ENCODE measurements at places on chromosomes 5 and 9.

DNA sequence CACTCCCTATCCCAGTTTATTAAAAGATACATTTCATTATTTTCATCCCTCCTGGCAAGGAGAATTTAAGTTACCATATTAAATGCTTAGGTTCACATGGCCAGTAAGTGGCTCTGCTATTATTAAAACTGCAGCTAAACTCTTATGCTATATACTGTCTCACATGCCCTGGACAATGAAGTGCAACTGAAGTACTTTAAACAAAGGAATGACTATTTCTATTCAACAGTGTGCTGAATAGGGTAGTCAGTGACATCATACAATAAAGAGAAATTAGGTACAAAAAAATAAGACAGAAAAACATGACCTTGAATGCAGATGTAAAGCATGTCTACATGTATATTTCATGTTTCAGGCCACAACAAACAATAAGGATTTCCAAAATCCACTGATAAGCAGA lies 282.6 kb upstream of the SMC2 start:
- no peak for DNase-seq

- no peak for DNase-seq
Measured at GRCh38 chr5:87899208-87899661, 369.4 kb downstream of the TMEM161B start.

GRCh38 chr9:4936277-4936676 lies 48.8 kb upstream of the JAK2 start:
- DNase-seq, result no peak

GRCh38 chr9:115653171-115653606 lies 500.4 kb upstream of the PAPPA start:
- no peak for DNase-seq

DNA sequence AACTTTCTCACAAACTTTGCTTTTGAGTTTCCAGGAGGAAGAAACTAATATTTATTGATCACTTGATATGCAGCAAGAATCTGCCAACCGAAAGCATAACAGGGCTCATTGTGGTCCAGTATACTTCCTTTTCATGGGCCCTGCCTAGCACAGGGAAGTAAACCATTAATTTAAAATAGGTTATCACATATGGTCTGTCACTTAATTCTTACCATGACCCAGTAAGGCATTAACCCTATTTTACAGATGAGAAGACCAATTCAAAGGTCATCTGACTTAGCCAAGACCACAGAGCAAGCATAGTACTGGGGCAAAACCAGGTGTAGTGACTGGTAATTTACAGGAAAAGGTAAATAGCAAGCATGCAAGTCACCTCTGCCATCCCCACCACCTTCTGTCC lies 336.9 kb upstream of the DMAC1 start:
- no peak for DNase-seq

DNA sequence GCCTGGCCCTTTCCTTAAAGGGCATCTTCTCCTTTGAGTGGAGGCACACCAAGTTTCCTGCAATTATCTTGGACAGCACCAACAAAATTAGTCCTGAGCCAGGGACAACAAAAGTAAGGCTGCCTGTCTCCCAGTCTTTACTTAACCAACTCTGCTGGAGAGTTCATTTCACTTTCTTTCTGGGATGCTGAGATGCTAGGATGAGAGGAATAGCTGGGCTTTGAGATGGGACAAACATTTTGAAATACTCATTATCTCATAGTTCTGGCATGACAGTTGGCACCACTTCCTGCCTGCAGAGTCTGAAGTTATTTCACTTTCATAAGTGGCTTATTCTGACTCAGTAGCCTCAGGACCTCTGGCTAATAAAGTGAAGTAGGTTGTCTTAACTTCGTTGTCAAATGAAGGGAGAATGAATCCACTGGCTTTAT lies 157.0 kb downstream of the C9orf152 start:
- DNase-seq, result no peak

GRCh38 chr9:127503947-127504886 lies 52.9 kb downstream of the LRSAM1 start:
- peak; percentile 17 for DNase-seq

DNA sequence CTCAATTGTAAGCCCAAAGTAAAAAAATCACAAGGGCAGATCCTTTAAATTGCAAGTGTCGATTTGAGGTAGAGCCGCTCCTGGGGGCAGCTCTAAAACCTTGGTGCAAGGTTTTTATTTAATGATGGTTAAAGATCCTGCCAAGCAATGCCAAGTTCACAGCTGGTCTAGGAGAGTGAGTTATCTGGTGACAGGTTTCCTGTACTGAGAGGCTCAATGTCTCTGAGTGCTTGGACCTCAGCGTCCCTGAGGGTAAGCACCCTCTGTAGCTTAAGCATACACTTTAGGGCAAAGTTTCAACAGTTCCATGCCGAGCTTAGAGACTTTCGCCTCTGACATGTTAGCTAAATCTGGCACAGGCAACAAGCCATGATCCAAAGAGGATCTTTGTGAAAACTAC lies 119.8 kb upstream of the EGFLAM start:
- no peak for DNase-seq

DNA sequence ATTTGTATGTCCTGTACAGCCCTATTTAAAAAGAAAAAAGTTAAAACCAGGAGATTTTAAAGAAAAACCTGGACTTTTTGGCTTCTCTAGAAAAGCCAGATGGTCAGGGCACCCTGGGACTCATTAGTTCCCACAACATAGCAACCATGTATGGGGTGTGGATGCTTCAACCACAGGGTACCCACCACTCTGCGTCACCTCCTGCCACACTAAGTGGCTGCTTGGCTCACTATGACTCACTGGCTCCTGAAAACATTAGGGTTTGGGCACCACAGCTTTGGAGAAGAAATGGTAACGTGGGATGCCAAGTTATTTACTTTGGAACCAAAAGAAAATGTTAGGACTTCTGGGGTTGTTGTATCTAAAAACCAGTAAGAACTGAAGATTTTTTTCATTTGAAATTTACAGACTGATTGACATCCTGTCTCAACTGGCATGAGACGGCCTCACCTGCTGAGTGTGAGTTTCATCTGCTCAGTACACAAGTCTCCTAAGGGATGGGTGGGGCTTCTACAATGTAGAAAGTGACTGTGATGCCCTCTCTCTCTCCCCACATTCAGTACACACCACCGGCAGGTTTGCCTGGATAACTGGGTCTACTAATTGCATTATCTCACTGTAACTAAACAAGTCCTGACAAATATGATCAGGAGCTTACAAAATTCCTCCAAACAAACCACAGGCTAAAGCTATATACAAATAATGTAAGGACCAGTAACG lies 103.9 kb downstream of the ESM1 start:
- DNase-seq, result no peak

- no peak for DNase-seq
Measured at GRCh38 chr9:91378695-91379127, 17.0 kb upstream of the AUH start.

DNA sequence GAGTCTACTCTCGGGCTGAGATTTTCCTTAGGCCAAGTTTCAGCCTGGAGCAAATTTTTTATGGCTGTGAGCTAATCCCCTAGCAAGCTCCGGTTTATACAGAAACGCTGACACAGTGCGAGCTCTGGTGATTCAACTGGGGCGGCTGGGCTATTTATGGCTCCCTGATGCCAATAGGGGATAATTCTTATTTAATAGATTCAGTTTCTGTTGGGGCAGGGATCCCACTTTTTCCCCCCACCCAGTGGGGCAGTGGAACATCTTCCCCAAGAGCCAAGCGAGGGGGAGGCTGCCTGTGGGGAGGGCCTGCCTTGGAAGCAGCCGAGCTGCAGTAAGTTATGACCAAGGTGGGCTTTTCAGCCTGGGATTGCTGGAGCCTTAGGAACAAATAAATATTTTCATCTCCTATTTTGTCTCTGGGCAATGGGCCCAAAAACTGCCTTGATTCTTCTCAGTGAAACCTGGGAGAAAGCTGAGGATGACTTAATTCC lies 129.1 kb downstream of the MACROH2A1 start:
- DNase-seq, result no peak

DNA sequence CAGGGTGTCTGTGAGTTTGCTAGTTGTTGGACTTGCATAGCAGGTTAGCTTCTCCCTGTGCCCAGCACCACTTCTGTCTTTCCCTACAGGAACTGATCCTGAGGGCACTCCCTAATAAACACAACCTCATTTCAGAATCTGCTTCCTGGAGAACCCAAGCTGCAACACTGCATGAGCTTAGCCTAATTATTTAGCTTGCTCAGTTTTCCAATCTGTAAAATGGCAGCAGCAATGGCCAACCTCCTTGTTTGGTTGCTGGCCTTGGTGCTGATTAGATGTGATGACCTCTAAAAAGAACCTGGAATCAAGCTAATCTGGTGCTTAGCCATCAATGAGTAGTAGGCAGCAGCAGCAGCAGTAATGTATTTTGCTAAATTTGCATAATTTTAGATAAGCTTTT lies 133.9 kb downstream of the ADCY2 start:
- DNase-seq, result no peak

GRCh38 chr9:117662651-117663050 lies 41.6 kb upstream of the TLR4 start:
- no peak for DNase-seq

DNA sequence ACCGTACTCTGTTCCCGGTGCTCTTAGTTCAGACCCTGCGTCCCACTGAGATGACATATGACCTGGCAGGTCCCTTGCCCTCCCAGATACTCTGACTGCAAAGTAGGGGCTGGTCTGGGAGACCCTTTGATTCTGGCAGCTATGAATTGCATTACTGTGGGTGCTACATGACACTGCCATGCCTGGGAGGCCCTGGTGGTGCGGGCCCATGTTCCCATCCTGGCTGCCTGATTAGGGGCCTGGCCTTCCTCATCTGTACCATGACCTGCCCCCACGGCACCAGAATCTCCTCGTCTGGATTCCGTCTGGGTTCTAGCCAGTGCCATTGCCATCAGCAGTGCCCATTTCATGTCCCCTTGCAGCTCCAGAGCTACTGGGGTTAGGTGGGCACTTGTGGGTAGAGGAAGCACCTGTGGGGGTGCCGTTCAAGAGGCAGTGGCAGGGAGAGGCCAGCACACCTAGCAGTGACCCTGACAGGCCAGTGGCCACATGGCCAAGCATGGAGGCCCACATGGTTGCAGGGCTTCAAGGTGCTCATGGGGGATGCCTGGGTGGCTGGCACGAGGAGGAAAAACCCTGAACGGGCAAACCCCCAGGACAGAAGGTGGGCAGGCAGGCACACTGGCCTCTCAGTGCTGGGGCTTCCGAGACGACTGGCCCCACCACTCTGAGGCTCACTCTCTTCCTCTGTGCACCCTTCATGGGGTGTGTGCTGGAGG lies 69.7 kb downstream of the PHF2 start:
- no peak for DNase-seq

DNA sequence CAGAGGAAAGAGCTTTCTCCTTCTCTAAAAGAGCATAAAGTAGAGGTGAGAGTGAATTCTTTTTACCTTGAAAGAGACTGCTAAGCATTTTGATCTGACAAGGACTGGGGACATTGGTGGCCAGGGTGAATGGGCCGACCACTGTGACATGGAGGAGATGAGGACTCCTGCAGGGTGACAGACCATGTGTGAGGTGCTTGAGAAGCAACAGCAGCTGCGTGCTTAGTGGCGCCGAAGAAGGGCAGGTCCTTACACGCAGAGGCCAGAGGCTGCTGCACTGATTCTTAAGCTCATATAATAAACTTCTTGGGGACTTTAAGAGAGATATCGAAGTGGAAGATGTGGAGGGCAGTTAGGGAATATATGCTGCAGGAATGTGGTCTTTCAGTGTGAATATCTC lies 8.7 kb upstream of the JAKMIP2 start:
- no peak for DNase-seq

GRCh38 chr5:109612278-109612905 lies 77.3 kb upstream of the MAN2A1 start:
- no peak for DNase-seq

GRCh38 chr9:104981543-104982129 lies 53.7 kb upstream of the ABCA1 start:
- DNase-seq, result no peak

DNA sequence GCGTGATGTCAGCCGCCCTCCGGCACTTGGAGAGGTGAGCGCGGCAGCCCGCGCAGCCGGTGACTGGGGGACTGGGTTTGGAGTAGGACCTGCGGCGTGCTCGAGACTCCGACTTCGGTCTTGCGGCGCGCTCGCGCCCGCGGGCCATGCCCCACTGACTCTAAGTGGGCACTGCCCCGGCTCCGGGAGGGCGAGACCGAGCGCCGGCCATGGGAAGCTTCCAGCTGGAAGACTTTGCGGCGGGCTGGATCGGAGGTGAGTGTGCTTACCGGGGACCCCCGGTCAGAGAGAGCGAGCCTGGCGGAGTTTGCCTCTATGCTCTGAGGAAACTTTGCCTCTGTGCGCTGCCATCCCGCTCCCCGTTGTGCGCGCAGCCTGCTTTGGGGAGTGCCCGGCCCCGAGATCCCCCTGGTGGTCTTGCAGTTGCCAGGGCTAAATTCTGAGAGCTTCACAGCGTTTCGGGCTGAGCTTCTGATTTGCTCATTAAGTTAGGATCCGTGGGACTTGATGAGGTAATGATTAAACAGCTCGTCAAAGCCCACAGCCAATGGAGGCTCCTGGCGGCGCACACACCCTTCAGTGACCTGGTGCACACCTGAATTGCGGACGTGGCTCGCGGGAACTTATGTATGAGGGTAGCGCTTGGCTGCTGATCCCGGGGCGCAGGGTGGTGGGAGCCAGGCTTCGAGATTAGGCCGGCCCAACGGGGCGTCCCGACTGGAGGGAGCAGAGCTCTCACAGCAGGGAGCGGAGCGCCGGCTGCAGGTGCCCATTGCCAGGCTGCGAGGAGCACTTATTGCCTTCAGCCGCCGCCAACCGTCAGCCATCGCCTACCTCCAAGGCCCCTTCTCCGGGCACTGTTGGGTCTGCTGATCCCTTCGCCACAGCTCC lies at the start of gene SLC25A48:
SLC25A48 (plus strand) TSS at position 25 of the 891 bp plus-strand sequence; CDS start at position 210, 185 bp downstream.
- DNase-seq, result peak; percentile 18

DNA sequence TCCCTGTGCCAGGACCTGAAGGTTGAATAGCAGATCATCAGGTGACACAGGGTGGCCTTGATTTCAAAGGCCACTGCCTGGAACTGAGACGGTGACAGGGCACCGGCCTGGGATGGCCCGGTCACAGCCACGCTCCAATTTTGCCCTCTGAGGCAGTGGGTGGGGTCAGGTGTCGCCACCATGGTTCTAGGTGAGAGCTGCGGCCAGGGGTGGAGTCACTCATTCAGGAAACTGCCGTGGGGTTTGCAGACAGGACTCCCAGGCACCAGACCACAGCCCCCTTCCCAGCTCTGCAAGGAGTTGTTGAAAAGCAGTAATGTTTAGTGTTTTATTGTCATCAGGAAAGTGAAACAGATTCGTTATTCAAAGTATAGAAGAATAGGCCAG lies 17.3 kb upstream of the RNU6ATAC start:
- no peak for DNase-seq

DNA sequence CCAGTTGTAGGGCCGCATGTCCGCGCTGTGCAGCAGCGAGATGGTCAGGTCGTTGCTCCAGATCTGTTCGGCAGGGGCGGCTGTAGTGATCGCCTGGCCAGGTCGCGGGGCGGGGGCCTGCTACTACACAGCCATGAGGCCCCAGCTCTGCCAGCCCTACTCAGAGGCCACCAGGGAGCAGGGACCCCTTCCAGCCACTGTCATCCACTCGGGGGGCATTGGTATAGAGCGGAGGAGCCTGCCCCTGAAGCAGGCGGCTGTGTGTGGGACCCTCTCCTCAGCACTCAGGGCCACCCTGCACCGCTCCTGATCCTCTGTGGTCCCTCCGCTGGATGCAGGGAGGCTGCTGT lies 1.7 kb downstream of the FBXW5 start:
- no peak for DNase-seq

GRCh38 chr9:16322849-16323248 lies 547.6 kb downstream of the BNC2 start:
- no peak for DNase-seq

GRCh38 chr5:142206801-142207200 lies 98.2 kb downstream of the NDFIP1 start:
- DNase-seq, result no peak

- DNase-seq, result no peak
Measured at GRCh38 chr5:2119573-2119972, 236.8 kb upstream of the IRX4 start.

GRCh38 chr9:96086936-96087571 lies 211.6 kb downstream of the ERCC6L2 start:
- no peak for DNase-seq
